ENCODE measurements at places on chromosomes 7 and 10.

GRCh38 chr10:4671451-4672145 is 154.4 kb upstream of the AKR1E2 start:
- DNase-seq = peak; percentile 83

DNA sequence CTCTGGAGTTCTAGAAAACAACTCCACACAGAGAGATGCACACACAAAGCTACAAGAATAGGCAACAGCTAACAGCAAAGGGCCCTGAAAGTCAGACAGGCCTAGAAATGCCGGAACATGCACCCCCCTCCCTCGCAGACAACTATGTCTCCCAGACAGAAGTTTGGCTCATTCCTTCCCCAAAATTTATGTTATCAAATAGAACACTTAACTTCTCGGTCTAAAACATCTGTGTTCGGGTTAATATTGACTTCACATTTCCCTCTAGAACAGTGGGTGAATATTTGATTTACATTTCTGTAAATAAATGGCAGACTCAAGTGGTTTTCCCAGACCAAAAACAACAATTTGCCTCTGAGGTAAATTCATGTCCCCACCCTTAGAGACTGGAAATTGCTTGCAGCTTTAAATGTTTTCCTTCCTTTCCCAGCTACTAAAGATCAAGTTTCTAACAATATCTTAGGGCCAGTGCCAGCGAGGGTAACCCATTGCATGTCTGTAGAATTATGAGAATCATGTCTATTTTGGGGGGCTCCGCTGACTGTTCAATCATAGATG is 92.5 kb upstream of the INHBA start:
- DNase-seq = no peak

DNA sequence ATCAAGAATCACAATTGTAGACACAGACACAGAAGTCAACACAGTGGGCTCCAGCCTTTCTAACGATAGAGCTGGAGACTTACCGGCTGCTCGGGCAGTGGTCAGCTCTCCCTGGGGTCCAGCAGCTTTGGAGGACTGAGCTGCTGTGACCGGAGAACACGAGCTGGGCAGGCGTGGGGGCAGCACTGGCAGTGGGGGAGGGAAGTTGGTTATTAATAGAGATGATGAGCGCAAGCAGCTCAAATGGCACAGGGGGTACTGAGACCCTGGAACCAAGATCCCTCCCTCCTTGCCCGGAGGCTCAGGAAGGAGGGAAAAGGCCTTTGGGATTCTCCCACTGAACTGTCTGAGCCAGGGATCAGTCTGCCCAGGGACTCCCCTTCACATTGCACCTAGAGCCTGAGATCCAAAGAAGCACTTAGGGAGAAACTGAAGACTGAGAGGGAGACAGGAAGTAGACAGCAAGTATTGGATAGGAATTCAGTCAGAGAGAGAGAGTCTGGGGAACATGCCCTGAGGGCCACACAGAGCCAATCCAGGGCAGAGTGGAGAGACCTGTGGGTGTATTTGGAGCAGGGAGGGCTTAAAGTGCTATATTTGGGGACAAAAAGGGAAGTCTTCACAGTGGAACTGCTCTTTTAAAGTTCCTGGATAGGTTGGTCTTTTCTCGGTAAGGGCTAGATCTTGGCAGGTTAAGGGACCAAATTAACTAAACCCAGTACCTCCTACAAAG is at the start of gene MYOZ1:
Gene MYOZ1, minus strand, starts transcription at position 147 of the 733 bp plus-strand sequence. CDS start 1,457 bp downstream, outside the sequence.
- no peak for DNase-seq

DNA sequence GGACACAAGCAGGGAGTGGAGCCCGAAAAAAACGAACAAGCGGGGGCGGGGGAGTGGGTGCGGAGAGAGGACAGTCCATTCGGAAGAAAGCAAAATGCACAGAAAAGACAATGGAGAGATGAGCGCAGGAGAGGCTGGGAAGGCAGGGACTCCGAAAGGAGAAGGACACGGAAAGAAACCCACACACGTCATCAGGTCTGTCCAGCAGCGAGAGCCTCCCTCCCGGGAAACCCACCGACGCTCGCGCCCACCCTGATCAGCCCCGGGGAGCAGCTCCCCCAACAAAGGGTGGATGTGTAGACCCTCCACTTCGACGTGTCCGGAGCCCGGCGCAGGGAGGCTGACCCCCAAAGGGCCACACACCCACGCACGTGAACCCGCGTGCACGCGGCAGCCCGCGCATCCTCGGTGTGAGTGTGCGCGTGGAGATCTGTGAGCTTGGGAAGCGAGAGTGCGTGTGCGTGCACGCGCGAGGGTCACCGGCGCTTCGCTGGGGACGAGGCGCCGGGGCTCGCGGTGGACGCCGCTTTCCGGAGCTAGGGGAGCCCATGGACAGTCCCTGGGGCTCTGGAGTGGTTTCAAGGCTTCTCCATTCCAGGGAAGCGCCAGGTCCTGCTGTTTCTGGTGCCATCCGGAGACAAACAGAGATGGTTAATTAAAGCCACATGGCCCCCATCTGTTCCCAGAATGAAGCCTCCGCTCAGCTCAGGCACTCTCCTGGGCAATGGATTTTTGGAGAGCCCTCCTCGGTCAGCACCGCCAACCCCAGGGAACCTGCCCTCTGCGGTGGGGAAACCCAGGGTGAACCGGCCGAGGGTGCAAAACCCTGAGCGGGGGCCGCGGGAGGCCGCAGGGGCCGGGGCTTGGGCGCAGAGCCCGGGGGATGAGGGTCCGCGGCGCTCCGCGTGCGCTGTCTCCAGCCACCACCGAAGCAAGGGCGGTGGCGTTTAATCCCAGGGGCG is 916 bp downstream of the LAMB1 start:
- DNase-seq = peak; percentile 72

DNA sequence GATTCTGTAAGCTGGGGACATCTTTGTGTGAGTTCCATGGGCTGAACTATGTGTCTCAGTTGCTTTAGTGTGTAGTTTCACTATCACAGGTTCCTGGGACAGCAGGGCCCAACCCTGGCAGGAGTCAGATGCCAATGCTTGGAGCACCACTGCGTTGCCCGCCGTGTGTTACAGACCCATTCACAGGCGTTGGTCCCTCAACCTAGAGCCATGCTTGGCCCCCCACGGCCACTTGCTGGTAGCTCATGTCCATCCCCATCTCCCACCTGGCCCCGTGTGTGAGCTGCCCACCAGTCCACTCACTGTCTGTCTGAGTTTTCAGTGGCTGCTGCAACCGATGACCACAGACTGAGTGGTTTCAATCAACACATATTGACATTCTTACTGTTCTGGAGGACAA is 546.9 kb downstream of the TCERG1L start:
- no peak for DNase-seq

DNA sequence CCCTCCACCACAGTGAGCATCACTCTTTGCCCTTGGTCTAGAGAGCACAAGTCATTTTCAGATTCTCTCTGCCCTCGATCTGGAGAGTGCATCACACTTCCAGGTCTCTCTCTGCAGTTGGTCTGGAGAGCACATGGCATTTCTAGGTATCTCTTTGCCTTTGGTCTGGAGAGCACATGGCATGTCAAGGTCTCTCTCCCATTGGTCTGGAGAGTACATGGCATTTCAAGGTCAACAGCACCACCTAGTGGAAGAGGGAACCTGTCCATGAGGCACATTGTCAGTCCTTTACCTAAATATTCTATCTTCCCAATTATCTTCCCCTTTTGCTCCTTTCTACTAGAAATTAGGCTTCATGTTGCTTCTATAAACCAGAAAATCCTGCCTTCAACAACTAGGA is 1139.4 kb downstream of the XPNPEP1 start:
- peak; percentile 60 for DNase-seq

DNA sequence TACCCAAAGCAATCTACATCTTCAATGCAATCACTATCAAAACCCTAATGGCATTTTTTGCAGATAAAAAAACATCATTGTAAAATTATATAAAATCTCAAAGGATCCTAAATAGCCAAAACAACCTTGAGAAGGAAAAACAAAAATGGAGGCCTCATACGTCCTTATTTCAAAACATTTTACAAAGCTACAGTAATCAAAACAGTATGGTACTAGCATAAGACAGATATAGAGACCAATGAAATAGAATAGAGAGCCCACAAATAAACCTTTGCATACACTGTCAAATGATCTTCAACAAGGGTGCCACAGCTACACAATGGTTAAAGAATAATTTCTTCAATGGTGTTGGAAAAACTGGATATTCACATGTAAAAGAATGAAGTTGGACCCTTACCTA is 34.5 kb downstream of the PDLIM1 start:
- DNase-seq = no peak

DNA sequence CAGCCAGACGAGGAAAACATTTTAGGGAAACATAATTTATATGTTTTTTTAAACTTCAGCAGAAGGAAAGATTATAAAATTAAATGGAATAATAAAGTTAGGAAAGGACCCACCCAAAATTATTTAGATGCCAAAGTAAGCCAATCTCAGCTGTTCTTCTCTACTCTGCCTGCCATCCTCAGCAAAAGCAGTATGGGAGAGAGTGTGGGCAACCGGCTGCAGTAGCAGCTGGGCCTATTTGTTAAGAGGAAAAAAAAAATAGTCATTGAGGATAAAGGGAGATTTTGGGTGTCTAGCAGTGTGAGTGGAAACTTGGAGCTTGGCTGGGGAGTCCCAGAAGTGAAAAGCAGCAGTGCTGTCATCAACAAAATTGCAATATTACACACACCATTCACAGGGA is 15.4 kb downstream of the SEMA3E start:
- no peak for DNase-seq

DNA sequence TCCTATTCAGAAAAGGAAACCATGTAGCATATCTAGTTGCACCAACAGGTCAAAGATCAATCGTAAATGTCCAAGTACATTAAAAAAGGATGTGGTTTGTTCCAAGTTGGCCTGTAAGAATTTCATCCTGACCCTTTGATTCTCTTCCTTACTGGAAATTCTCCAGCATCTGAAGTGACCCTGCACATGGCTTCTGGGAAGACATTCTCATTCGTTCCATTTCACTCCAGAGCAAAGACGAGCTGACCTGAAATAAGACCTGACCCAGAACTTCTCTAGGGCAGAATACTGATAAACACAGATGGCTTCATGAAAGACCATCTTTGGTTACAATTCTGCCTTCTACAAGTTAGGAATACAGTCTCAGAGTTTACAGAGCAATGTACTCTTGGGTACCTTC is 39.8 kb downstream of the ASB4 start:
- no peak for DNase-seq

- DNase-seq = peak; percentile 46
Measured at GRCh38 chr7:18607025-18607424, 111.5 kb downstream of the HDAC9 start.

DNA sequence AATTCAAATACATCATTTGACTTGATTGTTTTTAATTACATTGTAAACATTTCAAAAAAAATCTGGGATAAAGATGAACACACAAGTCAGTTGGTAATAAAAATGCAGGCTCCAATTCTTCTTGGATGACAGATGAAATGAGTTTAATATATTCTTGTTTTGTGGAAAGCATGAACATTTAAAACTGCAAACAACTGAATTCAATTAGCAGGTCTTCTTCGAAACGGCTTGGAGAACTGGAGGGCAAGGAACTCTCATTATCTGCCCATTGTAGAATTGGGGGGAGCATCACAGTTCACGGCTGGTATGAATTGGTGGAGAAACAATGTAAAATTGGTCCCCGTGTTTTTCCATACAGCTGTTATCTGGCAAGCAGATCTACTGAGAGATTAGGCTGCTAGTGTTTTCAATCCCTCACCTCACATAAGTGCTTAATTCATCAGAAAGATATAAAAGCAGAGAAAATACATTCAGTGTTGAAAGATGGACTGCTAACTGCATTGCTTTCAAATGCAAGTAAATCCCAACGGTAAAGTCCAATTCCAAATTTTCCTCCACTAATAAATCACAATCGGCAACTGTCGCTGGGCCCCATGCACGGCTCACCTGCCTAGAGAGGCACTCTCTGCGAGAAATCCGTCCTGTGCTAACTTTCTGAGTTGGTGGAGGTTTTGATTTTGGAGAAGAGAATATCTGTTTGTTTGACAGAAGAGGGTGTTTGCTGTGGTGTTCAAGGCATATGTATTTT is 199.5 kb downstream of the ZNF438 start:
- no peak for DNase-seq

DNA sequence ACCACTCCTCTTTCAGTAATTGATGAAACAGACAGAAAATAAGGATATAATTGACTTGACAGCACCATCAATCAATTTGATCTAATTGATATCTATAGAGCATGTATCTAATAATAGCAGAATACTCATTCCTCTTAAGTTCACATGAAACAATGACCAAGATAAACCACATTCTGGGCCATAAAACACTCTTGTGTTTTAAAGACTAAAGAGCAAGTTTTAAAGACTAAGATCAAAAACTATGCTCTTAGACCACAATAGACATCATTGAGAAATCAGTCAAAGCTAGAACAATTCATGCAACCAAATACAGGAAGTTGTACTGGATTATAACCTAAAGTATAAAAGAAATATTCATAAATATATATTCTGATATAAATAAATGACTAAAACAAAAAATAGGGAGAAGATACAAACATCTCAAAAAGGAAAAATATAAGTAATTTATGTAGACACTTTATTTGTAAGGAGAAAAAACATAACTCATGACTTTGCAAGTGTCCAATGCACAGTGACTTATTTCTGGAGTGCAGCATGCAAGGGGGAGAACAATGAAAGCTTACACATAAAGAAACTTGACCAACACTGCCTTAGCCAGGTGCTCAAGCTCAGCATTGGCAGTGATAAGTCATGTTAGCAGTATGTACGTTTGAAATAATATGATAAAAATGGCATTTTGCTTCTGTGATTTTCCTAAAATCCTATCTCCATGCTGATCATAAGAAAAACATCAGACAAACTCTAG is 312.7 kb upstream of the IGFBP3 start:
- peak; percentile 55 for DNase-seq

- no peak for DNase-seq
Measured at GRCh38 chr7:148347981-148348380, 242.6 kb upstream of the C7orf33 start.

DNA sequence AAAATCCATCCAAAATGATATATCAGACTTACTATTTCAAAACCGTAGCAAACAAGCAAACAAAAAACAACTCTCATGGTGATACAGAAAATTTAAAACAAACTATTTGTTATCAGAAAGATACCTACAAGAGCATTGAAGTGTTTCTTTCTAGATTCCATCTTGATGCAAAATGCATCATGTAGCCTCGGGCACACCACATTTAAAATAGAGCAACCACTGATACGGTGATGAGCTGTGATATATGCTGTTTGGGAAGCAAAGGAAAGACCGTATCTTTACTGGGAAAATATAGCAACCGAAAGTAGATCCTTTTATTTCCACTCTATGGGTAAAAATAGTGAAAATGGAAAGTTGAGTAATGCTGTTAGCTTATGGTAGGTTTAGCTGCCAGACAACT is 892.0 kb downstream of the GATA3 start:
- DNase-seq = no peak

Measured in fibroblast of skin of right biceps (primary cell).